ENCODE measurements at places on chromosomes 13 and 19.

DNA sequence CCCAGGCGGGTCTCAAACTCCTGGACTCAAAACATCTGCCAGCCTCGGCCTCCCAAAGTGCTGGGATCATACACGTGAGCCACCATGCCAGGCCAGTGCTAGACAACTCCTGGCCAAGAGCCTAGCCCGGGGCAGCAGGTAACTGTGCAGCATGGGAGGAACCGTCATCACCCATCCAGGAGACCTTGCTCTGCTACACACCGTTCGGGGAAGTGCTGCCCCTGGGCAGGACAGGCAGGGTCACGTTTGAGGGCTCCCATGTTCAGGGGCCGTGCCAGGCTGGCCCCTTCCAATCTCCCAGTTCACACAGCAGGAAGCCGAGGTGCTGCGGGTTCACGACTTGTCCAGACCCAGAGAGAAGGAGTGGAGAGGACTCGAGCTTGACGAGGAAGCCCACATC lies 35.1 kb downstream of the NAXD start:
- no peak for DNase-seq

DNA sequence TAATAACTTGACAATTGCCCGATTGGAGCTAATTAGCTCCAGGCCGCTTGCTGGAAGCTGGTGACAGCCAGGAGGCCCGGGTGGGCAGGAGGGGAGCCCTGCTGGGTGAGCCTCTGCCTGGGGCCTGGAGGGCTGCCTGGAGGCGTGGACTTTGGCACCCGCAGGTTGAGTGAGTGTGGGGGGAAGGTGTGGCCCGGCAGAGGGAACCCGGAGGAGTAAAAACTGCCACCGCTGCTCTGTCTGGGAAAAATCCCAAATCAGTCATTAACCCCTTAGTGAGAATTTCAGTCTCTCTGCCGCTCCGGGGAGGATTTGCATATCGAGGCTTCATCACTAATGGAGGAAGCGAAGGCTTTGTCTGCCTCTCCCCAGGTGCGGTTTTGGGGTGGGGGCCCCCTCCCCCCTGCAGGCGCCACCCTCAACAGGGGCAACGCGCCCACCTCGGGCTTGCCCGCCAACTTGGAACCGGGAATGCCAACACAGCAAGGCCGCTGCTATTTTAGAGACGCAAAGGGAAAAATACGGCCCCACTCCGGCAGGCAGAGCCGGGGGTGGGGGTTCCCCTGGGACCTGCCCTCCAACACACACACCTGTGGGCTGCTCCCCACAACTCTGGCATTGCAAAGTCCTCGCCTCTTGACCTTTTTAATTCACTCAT lies 6.2 kb downstream of the EFNA2 start:
- DNase-seq, result no peak

DNA sequence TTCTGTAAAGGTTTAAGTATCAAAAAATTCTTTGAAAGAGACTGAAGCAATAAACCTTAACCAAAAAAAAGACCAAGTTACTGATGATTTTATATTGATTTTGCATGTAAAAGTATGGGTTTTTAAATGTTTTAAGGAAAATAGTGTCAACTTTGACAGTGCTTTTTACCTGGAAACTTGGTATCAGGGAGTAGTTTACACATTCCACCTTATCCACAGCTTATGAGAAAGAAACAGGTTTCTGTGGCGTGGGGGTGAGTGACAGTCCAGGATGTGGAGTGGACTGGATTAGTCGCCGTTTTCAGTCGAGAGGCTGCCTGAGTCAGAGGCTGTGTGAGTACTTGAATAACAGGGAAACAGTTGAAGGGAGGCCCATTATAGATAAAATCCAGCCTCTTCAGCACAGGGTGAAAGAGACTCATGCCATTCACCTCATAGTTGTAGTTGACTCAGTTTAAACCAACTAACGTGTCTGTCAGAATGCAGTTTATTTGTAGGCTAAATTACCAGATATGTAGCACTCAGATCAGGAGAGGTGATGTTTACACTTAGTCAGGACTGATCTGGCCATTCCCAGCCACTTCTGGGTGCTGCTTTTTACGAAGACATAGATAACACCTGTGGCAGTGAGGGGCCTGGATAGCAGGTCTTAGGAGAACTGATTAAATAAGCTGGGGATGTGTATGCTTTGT lies 595 bp upstream of the GPR183 start:
- DNase-seq, result no peak

DNA sequence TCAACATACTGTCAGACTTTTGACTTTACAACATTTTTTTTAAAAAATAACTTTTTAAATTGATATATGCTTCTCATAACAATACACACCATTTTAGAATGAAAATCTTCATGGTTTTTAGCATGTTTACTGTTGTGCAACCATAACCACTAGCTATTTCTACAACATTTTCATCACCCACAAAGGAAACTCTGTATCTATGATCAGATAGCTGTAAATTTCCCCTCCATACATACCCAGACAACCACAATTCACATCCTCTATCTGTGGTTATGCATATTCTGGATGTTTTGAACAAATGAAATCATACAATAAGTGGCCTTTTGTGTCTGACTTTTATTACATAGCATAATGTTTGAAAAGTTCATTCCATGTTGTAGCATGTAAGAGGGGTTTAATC lies 1666.0 kb downstream of the EFNB2 start:
- DNase-seq, result no peak

Data from NCI-H446 (cell line).